ENCODE measurements at places on chromosomes 5 and 9. TPM values are rescaled to one million over a fixed set of nuclear protein-coding genes. Genes with fewer than 3 reads are reported as not detected.

Gene ZBTB43
- total RNA-seq = 22.2 TPM

Gene OTP
- total RNA-seq = not detected

Gene DBH
- total RNA-seq = not detected

Gene NTRK2
- 11.5 TPM for total RNA-seq

Gene TERT
- not detected for total RNA-seq

Gene PRUNE2
- 187 TPM for total RNA-seq

Gene CCDC192
- total RNA-seq = not detected

Gene TRIM14
- 17.7 TPM for total RNA-seq

Gene WNT8A
- total RNA-seq = not detected

DNA sequence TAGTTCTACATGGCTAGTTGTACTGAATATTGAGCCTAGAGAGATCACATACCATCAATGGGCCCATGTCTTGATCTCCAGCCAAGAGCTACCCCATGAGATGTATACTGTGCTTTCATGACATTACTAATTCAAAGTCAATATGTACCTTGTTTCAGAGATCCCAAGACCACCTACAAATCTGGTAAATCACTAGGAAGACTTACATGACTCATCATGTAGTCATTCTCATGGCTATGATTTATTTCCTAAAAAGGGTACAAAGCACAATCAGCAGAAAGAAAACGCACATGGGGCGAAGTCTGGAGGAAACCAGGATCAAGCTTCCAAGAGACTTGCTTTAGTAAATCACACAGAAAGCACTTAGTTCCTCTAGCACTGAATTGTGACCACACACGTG lies 103.0 kb downstream of the PCSK5 start:
- H3K27ac ChIP-seq = no peak overlapping the region
- H3K4me3 ChIP-seq = no peak overlapping the region
- H3K4me1 ChIP-seq = no peaks in the 10 kb centered on the region
- H3K27me3 ChIP-seq = no peaks in the 10 kb centered on the region
- DNase-seq = no peak
- no peaks in the 10 kb centered on the region for H3K36me3 ChIP-seq

GRCh38 chr5:33755231-33755630 lies 136.6 kb downstream of the ADAMTS12 start:
- no peak overlapping the region for H3K27ac ChIP-seq
- H3K27me3 ChIP-seq = no peaks in the 10 kb centered on the region
- no peaks in the 10 kb centered on the region for H3K4me1 ChIP-seq
- DNase-seq = no peak

- no peaks in the 10 kb centered on the region for H3K27me3 ChIP-seq
- no peaks in the 10 kb centered on the region for H3K4me1 ChIP-seq
- no peak for DNase-seq
- H3K36me3 ChIP-seq = no peaks in the 10 kb centered on the region
Measured at GRCh38 chr5:76820526-76820890, 1.7 kb downstream of the F2RL1 start.

DNA sequence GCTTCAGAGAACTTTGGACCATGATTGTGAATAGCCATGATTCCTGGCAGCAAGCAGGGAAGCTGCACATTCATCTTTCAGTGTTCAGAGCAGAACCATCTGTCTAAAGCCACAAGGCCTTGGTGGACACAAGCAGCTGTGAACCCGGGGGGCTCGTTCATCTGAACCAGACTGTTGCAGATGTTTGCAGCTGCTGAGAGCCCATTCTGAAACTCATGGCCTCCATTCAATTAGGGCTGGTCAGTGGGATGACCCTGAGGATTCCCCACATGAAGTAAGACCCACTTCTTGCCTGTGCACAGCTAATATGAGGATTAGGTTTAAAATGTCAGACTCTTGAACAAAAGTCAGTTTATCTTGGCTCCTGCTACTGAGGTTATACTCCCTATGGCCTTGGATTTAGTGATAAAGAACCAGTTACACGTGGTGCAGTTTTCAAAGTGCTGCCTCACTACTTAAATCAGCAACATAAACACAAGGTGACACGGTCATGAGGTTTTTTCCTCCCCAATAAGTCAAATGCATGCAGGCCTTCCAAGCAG lies 109.8 kb upstream of the IFNK start:
- DNase-seq = no peak
- no peaks in the 10 kb centered on the region for H3K36me3 ChIP-seq

DNA sequence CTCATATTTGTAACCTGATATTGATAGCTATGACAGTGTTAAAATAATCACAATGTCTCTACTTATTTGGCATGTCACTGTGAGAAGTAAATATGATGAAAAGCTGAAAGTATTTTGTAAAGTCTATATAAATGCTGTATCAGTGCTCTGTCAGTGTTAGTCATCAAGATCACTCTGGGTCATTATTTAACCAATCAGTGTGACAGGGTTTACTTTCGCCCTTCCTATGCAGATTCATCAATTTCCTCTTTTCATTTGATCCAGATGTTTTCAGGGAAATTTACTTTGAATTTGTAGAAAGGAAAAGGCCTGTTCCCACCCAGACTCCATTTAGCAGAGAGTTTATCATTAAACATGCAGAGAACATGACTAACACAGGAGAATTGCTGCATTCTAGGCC lies 9.9 kb upstream of the PCSK5 start:
- no peaks in the 10 kb centered on the region for H3K4me1 ChIP-seq
- H3K36me3 ChIP-seq = no peaks in the 10 kb centered on the region
- H3K27ac ChIP-seq = no peak overlapping the region
- no peak for DNase-seq
- H3K27me3 ChIP-seq = no peaks in the 10 kb centered on the region
- H3K4me3 ChIP-seq = no peak overlapping the region

GRCh38 chr5:135883026-135883425 lies 12.6 kb downstream of the IL9 start:
- DNase-seq = no peak
- H3K27me3 ChIP-seq = no peaks in the 10 kb centered on the region
- H3K4me3 ChIP-seq = no peak overlapping the region
- H3K27ac ChIP-seq = no peak overlapping the region
- H3K4me1 ChIP-seq = no peaks in the 10 kb centered on the region

DNA sequence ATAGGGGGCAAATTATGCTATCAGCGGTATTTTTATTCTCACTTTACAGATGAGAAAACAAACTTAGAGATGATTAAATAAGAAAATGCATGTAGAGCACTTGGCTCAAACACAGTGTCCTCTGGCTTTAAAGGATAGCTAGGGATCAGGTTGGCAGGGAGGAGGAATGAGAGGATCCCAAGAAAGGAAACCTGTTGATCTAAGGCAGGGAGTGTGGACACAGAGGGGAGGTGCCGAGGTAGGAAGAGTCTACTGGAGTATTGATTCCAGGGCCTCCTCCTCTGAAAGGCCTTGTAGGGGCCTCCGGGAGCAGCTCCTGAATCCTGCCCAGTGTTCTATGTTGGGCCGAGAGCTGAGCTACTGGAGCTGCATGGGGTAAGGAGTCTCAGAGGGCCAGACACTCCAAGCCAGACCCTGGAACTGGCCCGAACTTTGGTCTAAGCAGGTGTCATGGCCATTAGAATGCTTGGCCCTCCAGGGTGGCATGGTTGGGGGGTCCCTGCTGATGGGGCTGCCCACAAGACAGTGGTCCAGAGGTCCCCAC lies 30.4 kb upstream of the TCF7 start:
- no peak overlapping the region for H3K4me3 ChIP-seq
- H3K36me3 ChIP-seq = no peaks in the 10 kb centered on the region
- no peak for DNase-seq
- H3K27me3 ChIP-seq = no peaks in the 10 kb centered on the region

DNA sequence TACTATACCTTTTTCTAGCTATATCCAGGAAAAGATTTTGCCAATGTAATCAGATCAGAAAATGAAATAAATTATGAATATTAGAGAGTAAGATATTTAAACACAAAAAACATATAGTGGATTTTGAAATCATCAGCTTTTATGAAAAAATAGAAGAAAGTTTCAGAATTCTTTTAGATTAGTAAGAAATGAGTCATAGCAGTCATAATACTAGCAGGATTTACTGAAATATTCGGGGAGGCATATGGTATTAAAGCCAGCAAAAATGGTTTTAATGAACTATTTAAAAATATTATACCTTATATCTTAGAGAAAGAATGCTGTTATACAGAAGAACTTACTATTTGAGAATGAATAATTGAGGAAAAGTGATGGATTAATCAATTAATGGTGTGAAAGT lies 303.6 kb upstream of the NUDT12 start:
- no peaks in the 10 kb centered on the region for H3K4me1 ChIP-seq
- DNase-seq = no peak
- H3K27ac ChIP-seq = no peak overlapping the region
- no peak overlapping the region for H3K4me3 ChIP-seq
- no peaks in the 10 kb centered on the region for H3K27me3 ChIP-seq
- no peaks in the 10 kb centered on the region for H3K36me3 ChIP-seq

- no peak overlapping the region for H3K27ac ChIP-seq
- no peaks in the 10 kb centered on the region for H3K36me3 ChIP-seq
- DNase-seq = no peak
- no peaks in the 10 kb centered on the region for H3K27me3 ChIP-seq
Measured at GRCh38 chr5:42361315-42361688, 61.9 kb upstream of the GHR start.

GRCh38 chr5:39023121-39023520 lies 51.1 kb downstream of the RICTOR start:
- H3K4me3 ChIP-seq = no peak overlapping the region
- DNase-seq = no peak
- H3K4me1 ChIP-seq = no peaks in the 10 kb centered on the region
- H3K27ac ChIP-seq = no peak overlapping the region
- H3K27me3 ChIP-seq = no peaks in the 10 kb centered on the region

GRCh38 chr9:128689293-128689774 lies 312 bp downstream of the SET start:
- no peak for DNase-seq
- no peaks in the 10 kb centered on the region for H3K27me3 ChIP-seq
- peak overlapping the region; percentile 97 for H3K4me3 ChIP-seq
- no peaks in the 10 kb centered on the region for H3K4me1 ChIP-seq

- no peak overlapping the region for H3K4me3 ChIP-seq
- no peaks in the 10 kb centered on the region for H3K27me3 ChIP-seq
- no peak for DNase-seq
- H3K4me1 ChIP-seq = peaks cover 9% of the 10 kb centered on the region
Measured at GRCh38 chr5:438481-438981, 4.4 kb upstream of the EXOC3 start.

DNA sequence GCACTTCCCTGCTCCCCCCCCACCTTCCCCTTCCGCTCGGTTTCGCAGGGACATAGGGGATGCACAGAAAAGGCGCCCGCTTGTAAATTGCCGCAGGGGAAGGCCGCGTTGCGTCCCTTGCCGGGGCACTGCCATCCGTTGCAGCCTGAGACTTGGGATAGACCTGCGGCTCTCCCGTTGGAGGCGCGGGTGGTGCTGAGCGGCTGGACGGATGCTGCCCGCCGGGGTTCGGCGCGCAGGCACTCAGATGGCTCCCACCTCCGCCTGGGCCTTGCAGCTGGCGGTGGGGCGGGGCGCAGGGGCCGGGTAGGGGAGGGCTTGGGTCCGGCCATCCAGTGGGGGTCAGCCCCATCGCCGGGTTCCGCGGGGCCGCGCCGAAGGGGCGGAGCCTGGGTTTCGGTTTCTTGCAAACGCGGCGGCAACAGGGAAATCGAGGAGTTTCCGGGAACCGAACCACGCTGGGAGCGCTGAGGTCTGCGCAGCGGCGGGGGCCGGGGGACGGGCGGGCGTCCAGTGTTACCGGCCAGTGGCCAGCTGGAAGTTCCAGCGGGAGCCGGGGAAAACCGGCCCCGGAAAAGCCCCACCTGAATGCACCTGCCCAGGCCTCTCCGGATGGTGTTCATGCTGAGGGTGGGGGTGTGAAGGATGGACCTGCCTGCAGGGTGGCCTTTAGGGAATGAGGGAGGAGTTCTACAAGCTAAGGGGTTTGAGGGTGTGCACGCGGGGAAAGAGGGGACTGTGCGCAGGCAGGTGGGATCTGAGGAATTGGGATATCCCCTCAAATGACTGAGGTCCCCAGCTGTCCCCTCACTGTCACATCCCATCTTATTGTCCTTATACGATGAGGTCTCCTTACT lies 6.3 kb upstream of the IRF1 start:
- H3K27ac ChIP-seq = peak overlapping the region; percentile 91
- no peaks in the 10 kb centered on the region for H3K36me3 ChIP-seq
- H3K4me3 ChIP-seq = peak overlapping the region; percentile 46
- H3K27me3 ChIP-seq = no peaks in the 10 kb centered on the region

DNA sequence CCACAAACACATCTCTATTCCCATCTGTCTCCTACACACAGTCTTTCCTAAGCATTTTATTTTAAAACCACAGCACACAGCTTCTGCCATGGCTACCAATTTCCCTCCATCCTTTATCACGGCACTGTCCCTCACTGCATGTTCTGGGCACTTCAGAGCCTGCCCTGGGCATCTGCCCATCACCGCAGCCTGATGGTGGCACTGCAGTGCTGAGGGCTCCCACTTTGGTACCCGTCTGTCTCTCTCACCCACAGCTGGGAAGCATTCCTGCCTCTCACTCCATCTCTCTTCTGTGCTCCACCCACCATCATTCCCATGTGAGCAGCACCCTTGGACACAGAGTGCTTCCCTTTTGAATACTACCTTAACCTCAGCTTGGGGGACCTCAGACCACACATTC lies 31.7 kb downstream of the ZDHHC11 start:
- no peak overlapping the region for H3K4me3 ChIP-seq
- no peaks in the 10 kb centered on the region for H3K27me3 ChIP-seq
- DNase-seq = no peak
- no peak overlapping the region for H3K27ac ChIP-seq
- H3K36me3 ChIP-seq = no peaks in the 10 kb centered on the region

DNA sequence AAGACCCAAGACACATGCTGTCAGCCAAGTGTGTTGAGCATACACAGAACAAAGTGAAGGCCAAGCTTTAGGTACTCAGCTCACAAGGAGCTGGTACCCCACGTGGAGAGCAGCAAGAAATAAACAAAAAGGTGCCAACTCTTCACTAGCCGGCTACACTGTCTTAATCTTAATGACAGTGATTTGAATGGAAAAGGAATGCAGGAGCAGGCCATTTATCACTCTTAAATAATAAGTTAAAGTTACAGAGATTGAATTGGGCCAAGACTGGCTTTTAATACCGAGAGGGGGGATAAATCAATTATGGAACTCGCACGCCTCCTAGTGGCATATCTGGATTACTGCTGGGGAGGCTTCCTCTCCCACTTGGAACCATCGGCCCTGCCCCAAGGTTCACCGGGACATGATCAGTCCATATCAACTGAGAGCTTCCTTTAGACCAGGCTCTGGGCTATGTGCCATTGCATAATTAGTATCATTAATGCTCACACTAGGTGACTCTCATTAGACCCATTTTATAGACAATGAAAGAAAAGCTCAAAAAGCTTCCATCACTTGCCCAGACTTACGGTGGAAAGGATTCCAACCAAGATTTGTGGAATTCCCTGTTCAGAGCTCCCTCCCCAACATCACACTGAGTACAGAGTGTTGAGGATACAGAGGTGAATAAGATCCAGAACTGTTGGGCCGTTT lies 94.0 kb downstream of the ACTL7B start:
- no peaks in the 10 kb centered on the region for H3K4me1 ChIP-seq
- no peak overlapping the region for H3K4me3 ChIP-seq
- H3K36me3 ChIP-seq = no peaks in the 10 kb centered on the region
- H3K27ac ChIP-seq = no peak overlapping the region
- H3K27me3 ChIP-seq = no peaks in the 10 kb centered on the region

- no peaks in the 10 kb centered on the region for H3K36me3 ChIP-seq
- peak overlapping the region; percentile 97 for H3K27ac ChIP-seq
- no peak for DNase-seq
- no peak overlapping the region for H3K4me3 ChIP-seq
- peaks cover 38% of the 10 kb centered on the region for H3K4me1 ChIP-seq
Measured at GRCh38 chr9:131679261-131680020, 60.4 kb downstream of the RAPGEF1 start.
